ENCODE measurements at places on chromosomes 1 and 21.

DNA sequence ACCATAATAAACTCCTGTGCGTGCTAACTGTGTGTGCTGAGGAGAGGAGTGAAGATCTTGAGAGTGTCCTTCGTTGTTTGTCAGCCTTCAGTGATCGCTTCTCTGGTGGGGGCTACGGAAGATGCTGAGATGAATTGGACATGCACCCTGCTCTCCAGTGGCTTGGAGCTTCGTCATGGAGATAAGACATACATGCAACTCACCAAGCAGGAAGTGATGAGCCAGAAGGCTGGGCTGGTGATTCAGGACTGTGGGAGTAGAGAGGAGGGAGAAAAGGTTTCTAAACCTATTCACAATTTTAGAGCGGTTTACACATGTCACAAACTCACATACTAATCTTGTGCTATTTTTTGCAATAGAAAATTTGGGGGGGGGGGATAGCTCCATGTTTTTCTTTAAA, 128.9 kb upstream of the ADAR start:
- DNase-seq = no peak

DNA sequence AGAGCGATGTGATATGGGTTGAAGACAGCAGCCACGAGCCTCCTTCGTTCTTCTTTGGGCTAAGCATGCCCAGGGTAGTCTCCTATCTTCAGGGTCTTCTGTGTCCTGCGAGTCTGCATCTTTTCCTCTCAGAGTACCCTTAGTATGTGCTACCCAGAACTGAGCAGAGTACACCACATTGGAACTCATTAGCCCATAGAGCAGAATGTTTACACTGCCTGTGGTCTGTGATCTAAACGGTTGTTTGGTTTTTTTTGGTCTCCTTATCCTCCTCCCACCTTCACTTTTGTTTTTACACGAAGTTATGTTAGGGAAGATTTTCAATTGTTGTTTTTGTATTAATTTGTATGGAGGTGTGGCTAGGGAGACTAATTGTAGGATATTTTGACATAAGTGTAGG, 126.4 kb downstream of the NEK7 start:
- no peak for DNase-seq

- DNase-seq = no peak
Observed at GRCh38 chr21:29403301-29403700, 104.6 kb downstream of the BACH1 start.

DNA sequence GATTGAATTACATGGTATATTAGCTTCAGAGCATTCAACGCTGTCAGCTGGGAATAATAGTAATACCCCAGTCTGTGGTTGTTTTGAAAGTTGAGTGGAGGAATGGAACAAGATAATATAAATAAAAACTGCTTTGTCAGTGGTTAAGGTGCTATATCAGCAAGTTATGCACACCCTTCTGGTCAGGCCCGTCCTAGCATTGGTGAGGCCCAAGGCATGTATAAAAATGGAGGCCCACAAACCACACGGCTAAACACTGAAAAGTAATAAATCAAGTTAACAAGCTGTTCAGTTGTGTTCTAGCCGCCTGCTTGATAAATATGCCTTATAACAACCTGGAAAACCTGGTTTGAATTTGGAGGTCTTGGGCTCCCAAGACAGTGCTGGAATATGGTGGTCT, 77.4 kb downstream of the PSMG1 start:
- no peak for DNase-seq

DNA sequence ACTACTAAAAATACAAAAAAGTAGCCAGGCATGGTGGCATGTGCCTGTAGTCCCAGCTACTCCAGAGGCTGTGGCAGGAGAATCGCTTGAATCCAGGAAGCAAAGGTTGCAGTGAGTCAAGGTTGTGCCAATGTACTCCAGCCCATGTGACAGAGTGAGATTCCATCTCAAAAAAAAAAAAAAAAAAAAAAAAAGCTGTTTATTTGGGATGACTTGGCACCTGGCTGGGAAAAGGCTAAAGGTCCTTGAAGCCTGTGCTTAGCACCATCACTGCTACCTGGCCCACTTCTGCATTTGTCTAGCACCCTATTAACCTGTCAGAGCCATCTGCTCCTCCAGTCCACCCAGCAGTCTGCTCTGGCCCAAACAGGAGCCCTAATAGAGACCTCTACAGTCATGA, 25.0 kb downstream of the PRDX6 start:
- DNase-seq = no peak

- no peak for DNase-seq
Observed at GRCh38 chr1:203133970-203134725, 6.6 kb downstream of the ADORA1 start.

GRCh38 chr21:45430521-45431501, 25.8 kb downstream of the COL18A1 start:
- peak; percentile 90 for DNase-seq

GRCh38 chr1:56838759-56839158, 15.8 kb upstream of the C8A start:
- DNase-seq = no peak

GRCh38 chr1:54018635-54019034, 649 bp upstream of the LDLRAD1 start:
- no peak for DNase-seq

- peak; percentile 85 for DNase-seq
Observed at GRCh38 chr1:83999316-83999819, 436 bp upstream of the TTLL7 start.

- DNase-seq = no peak
Observed at GRCh38 chr1:202638019-202638700, 72.1 kb downstream of the SYT2 start.

DNA sequence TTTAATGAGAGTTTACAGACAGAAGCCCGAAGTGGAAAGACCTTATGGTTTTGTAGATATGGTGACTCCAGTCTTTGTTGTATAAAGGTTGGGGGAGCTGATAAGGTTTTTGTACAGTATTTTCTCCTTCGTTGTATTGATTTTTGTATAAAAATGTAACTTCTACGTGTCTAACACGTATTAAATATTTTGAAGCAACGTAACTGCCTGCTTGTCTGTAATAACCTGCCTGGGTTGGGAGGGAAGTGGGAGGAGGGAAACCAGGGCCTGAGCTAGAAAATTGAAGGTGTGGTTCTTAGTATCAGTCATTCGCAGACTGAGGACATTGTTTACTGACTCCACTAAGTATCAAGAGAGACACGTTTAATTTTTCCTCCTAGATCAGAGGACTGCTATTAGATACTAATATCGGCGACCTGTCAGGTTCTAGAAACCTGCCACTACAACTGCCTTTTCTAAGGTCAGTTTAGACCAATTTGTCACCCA, 2.2 kb downstream of the IER5 start:
- no peak for DNase-seq

DNA sequence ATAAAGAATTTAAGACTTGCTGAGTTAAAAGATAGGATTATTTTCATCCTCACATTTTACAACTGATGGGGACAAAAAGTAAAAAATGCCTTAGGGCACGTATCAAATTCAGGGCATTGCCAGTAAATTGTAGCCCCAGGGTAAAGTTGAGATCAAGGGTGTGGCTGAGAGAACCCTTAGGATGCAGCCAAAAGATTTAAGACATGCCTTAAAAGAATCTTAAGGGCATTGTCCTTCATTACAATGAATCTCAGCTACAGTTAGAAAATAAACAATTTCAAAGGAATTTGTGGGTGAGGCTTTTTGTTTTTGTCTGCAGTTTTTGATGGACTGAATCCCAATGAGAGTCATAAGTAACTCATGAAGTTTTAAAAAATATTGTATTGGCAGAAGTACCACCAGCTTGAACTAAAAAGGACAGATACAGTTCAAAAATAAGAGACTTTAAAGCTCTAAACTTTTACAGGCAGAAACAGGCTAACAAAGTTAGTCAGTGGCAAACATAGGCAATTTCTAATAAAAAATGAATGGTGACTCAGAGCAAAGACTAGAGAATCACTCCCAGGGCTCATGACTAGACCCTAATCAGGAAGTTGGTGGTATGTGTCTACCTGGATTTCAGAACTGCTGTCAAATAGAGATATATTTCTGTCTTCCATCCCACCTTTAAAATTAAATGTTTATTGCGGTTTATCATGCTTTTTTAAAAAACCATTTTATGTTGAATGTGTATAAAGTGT, 165.1 kb upstream of the SNX7 start:
- DNase-seq = no peak

- peak; percentile 46 for DNase-seq
Observed at GRCh38 chr1:36304970-36305914, 926 bp upstream of the SH3D21 start.

GRCh38 chr1:77582905-77583304, 99.6 kb downstream of the ZZZ3 start:
- DNase-seq = no peak

- DNase-seq = no peak
Observed at GRCh38 chr1:31683997-31684396, 19.8 kb downstream of the COL16A1 start.

- DNase-seq = no peak
Observed at GRCh38 chr1:228066416-228066815, 16.1 kb upstream of the ARF1 start.

GRCh38 chr1:96634883-96635282, 86.7 kb upstream of the PTBP2 start:
- no peak for DNase-seq

DNA sequence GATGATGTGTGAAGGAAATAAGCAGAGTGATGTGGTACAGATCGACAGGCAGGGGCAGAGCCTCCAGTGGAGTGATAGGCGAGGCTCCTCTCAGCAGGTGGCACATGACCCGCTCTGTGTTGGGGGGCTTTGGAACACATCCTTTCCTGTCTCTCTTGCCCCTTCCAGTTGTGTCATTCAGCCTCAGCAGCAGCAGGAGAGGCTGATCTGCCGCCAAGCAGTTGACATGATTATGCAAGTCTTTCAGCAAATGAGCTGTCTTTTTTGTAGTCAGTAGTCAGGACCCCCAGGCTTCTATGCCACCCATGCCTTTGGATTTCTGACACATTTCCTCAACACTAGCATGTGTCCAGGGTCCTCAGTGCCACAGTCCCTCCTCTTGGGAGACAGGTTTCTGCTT, 307.1 kb upstream of the C1orf174 start:
- no peak for DNase-seq

DNA sequence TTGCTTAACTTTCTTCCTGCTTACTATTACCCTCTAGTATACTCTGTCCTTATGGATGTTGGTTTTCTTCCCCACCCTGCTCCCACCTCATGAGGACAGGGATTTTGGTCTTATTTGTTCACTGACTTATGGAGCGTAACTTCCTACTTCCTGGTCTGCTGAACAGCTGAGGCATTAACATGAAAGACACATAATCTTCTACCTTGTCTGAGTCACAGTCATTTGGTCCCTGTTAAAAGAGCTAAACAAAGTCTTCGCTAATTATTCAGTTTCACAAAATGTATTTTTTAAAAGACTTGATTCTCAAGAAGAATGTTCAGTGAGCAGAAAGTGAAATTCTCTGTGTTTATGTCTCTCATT, 18.5 kb downstream of the RNASEL start:
- DNase-seq = no peak

DNA sequence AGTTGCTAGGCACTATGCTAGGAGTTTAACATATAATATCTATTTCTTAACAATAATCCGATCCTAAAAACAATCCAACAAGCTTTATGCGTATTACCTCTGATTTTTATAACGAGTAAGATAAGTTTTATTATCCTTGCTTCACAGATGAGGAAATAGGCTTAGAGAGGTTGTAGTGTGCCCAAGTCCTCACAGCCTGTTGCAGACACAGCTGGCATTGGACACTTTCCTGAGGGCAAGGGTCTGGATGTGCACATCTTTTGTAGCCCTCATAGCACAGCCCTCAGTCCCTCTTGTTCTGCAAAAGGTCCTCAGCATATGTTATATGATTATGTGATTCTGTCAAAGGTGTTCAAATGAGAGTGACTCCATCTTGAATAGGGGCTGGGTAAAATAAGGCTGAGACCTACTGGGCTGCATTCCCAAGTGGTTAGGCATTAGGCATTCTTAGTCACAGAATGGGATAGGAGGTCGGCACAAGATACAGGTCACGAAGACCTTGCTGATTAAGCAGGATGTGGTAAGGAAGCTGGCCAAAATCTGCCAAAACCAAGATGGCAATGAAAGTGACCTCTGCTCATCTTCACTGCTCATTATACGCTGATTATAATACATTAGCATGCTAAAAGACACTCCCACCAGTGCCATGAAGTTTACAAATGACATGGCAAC, 75.7 kb upstream of the F3 start:
- DNase-seq = no peak

- no peak for DNase-seq
Observed at GRCh38 chr1:171610385-171610784, 11.7 kb upstream of the MYOCOS start.

DNA sequence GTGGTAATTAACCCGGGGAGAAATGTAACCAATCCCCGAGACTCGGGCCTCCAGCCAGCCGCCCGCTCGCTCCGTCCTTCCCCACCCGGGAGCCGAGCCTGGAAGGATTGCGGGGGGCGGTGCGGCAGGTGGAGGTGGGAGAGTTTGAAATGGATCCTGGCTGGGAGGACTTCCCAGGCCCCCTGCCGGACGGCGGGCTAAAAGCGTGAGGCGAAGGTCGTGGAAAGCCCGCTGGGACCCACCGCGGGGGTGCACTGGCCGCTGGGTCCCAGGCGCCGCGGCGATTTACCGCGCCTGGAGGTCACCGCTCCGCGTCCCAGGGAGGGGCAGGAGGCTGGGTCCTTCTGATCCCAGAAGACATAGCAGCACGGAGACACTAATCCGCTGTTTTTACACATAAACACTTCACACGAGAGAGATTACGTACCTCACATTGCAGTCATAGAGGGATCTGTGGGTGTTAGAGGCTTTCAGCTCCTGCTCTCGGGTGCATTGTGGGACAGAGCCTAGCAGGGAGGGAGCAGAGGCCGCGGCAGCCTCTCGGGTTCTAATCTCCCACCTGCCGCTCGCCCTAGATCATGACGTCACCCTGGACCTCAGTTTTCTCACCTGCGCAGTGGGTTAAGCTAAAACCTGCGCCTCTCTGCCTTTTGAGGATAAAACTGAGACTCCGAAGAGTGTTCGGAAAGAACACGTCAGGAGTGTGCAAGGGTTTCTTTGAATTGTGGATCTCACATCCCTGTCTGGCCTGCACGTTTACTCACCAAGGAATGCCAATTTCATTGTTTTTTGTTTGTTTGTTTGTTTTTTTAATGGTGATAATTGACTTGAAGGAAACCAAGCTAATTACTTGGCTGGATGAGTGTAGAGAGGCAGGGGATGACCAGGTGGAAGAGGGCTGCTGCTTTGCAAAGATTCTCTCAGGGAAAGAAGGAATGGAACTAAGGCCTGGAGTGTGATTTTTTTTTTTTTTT, 17.1 kb upstream of the TMEM9 start:
- DNase-seq = peak; percentile 82
